Chondrocyte (in vitro differentiated cells): ENCODE measurements at places on chromosomes 16 and 17.
A peak's percentile ranks its signal among the peaks of the same experiment; 100 is the strongest.

- DNase-seq: no peak
Measured at GRCh38 chr16:64074706-64075105, 1047.2 kb downstream of the CDH11 start.

DNA sequence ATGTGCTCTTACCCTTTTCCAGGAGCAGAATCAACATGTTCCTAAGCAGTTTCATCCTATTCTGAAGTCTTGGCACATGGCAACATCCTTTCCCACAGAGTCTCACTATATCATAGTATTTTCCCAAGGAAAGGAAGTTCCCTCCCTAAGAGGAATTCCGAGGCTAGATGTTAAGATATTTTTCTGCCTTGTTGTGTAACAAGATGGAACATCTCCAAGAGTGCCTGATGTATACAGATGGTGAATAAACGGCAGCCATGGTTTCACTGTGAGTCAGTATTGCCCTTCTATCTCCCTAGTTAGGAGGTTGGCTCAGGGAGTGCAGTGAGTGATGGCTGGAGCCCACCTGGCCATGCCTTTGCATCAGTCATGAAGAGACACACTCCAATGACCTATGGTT is 48.2 kb downstream of the SPACA3 start:
- no peak for DNase-seq

- DNase-seq: no peak
Measured at GRCh38 chr17:44820631-44821212, 9.4 kb downstream of the GJC1 start.

- DNase-seq: no peak
Measured at GRCh38 chr17:39015546-39015935, 48.3 kb upstream of the FBXO47 start.

DNA sequence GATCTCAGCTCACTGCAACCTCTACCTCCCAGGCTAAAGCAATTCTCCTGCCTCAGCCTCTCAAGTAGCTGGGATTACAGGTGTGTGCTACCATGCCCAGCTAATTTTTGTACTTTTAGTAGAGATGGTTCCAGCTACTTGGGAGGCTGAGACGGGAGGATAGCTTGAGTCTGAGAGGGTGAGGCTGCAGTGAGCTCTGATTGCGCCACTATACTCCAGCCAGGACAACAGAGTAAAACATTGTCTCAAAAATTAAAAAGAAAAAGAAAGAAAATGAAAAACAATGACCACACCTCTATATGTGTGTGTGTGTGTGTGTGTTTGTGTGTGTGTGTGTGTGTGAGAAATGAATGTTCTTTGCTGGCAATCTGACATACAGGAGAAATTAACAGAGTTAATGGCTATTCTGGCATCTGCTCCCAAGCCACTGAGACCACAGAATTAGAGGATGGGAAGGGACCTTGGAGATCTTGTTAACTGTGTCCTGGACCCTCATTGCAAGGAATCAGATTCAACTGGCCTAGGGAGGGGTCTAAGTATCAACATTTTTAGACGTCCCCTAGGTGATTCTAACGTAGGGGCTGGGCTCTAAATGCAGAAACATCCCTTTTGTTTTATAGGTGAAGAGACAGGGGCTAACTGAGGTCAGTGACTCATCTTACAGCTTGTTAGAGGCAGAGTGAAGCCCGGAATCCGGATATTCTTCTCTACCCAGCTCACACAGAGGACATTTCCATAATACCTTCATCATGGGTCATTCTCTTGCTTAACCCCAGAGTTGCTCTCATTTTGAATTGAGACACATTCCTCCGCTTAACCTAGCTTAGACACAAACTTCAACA is 16.4 kb upstream of the MARCHF10 start:
- DNase-seq: no peak

GRCh38 chr17:14302431-14303099 is 1.7 kb downstream of the HS3ST3B1 start:
- peak; percentile 97 for DNase-seq

DNA sequence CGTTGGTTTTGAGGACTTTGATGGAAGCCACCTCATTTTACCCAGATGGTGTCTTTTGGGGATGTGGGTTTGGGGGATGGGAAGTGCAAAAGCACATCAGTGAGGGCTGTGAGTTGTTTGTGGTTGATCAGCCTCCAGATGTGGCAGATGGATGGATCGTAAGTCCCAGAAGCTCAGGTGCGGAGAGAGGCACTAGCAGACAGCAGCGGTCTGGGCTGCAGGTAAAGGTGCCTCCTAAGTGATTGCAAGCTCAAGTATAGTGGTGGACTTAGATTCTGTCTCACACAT is 18.0 kb downstream of the HS3ST3B1 start:
- no peak for DNase-seq

- DNase-seq: no peak
Measured at GRCh38 chr17:55577687-55578086, 66.4 kb upstream of the SMIM36 start.

DNA sequence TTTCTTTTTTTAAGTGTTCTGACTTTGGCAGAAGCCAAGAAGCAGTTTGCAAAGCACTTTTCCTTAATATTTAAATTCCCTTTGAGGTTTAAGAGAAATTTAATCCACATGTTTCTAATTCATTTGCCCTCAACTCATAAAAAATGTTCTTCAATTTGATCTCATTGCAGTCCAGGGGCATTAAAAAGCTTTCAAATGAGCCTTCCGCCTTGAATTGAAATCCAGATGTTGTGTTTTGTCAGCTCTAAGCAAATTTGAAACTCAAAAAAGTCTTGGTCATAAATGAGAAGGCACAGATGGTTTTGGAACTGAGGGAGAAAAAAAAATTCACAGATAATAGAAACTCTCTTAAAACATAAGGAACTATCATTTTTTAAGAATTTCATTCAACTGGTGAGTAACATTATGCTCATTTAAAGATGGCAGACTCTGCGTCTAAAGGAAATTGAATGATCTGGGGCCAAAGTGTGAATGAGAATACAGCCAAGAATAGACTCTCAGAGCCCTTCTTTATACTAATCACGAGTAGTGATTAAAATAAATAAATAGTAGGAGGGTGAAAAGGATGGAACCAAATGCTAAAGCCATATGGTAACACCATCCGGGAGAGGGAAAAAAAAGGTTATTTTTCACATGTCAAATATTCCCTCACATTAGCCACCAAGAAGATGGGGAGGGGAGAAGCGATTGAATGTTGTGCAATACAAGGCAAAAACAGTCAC is 1304.7 kb downstream of the CDH8 start:
- DNase-seq: no peak

DNA sequence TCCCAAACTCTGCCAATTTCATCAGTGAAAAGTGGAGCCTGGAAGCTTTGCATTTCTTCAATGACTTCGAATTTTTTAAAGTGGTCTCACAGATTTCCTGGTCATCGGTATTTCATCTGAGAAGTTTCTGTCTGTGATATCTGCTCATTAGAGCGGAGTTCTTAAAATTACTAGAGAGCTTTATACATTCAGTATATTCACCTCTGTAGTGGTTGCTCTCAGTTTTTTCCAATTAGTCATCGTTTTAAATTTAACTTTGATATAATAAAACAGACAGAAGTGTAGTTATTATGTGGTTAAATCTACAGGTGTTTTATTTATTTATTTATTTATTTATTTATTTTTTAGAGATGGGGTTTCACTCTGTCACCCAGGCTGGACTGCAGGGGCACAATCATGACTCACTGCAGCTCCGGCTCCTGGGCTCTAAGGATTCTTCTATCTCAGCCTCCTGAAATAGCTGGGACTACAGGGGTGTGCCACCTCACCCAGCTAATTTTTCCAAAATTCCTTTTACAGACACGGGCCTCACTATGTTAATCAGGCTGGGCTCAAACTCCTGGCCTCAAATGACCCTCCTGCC is 16.0 kb downstream of the ARHGAP17 start:
- DNase-seq: no peak

DNA sequence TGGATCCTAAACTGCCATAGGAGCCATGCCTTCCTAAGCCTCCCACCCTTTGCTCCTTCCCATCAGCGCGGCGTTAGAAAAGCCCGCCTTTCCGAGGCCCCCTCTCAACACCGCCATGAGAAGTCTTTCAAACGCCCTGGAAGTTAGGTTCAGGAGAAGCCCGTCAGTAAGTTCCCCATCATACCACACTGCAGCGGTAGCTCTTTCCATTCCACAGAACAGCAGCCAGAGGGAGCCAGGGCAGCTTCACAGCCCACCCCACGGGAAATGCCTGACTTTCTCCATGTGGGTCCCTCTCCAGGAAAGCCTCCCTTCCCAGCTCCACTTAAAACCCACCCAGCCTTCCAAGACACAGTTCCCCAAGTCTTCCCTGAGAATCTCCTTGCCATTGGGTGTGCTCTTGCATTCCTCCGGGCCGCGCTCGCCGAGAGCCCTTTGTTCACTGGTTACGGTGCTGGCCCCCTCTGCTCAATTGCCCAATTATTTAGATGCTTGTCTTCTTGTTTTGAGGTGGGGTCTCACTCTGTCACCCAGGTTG is 28.7 kb downstream of the KIAA0513 start:
- DNase-seq: no peak

- no peak for DNase-seq
Measured at GRCh38 chr16:20704281-20704680, 6.8 kb upstream of the ACSM1 start.

DNA sequence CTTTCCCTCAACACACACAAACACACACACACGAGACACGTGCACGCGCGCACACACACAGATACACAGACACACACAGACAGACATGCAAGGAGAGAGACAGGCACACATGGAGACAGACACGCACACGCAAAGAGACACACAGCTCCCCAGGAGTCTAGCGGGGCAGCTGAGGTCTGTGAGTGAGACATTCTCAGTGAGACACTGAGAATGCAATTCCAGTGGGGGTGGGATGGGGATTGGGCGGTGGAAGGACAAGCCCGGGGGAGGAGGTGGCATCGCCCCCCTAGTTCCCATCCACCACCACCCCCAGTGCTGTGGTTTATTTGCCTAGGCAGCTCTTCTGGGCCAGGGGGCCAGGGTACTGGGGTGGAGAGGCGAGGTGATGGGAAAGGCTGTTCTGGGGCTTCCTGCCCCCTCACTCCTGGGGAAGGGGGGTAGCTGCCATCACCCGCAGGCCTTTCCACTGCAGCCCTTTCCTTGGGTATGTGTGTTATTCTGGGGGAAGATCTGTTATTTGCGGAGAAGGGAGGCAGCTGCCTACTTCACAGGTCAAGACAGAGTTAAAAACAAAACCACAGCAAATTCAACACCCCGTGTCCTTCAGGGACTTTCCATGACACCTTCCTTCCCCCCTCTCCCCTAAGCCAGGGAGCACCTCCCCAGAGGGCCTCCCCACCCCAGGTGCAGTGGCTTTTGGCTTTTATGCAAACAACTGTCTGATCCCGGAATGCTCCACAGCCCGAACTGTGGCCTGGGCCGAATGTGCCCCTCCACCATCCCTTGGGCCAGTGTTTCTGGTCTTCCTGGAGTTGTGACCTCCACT is 18.0 kb downstream of the GRB7 start:
- no peak for DNase-seq

- no peak for DNase-seq
Measured at GRCh38 chr17:81339191-81339533, 44.1 kb upstream of the SLC38A10 start.

DNA sequence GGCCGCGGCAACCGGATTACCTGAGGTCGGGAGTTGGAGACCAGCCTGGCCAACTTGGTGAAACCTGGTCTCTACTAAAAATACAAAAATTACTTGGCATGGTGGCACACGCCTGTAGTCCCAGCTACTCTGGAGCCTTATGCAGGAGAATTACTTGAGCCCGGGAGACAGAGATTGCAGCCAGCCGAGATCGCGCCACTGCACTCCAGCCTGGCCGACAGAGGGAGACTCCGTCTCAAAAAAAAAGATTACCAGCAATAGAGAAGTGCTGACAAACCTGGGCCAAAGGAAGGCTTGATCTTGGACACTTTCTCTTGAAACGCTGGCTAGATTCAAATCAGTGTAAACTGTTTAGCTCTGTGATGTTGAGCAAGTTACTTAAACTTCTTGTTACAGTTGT is 4.3 kb downstream of the MT1H start:
- no peak for DNase-seq

DNA sequence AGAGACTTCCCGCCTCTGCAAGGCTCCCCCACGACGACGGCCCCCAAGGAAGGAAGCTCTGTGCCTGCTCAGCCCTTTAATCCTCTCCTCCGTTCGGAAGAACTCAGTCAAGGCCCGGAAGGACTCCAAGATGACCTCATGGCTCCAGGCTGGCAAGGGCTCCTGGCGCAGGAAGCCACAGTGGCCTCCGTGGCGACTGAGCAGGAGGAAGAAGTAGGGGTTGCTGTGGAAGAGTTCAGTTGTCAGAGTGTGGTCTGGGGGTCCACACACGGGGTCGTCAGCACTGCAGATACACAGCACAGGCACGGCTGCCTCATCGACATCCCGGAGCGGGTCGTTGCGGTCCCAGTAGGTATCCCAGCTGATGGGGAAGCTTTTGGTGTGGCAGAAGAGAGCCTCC is 4.2 kb downstream of the ABHD15 start:
- peak; percentile 60 for DNase-seq

- DNase-seq: no peak
Measured at GRCh38 chr17:82586576-82587233, 61.5 kb downstream of the WDR45B start.

DNA sequence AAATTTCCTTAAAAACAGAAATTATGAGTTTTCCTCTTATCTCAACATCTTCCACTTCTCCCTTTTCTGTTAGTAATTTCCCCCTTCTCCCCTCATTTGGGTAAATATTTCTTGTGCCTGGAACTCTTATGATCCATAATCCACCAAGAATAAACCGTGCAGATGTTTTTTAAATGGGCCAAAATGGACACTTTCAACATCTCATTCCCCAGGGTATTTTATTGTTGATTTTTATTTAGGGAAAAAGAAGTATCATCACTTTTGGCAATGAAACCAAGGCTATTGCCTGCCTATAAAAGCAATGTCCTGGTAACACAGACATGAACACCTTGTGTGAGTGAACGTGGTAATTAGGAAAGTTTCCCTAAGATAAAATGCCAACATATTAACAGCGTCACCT is 54.6 kb downstream of the IRX6 start:
- no peak for DNase-seq

- no peak for DNase-seq
Measured at GRCh38 chr16:3091551-3091950, 7.5 kb downstream of the ZSCAN10 start.

DNA sequence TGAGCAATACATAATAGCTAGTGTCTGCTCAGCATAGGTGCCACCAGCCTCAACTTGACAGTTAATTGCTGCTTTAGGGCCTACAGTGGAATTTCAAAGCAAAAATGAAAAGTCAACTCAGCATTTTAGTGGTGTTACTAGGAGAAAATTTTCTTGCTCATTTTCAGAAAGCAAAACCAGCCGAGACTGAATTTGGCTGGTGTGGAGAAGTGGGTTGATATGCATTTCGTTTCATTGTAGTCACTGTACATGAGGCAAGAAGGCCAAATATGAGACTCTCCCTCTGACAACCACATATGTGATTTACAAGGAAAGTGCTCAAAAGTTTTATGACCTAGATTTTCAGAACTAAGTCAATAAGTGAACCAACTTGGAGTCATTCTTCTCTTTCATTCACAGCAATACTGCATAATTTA is 54.0 kb downstream of the DUSP14 start:
- no peak for DNase-seq
